Right atrium auricular region (tissue), 2 donors: ENCODE measurements at places on chromosomes 13 and 19. TPM values are rescaled to one million over a fixed set of nuclear protein-coding genes. Genes with fewer than 3 reads are reported as not detected.
A peak's percentile ranks its signal among the peaks of the same experiment; 100 is the strongest.

GRCh38 chr19:19548915-19549759 lies 11.1 kb downstream of the CILP2 start:
- DNase-seq: no peak

- peak; percentile 16 for DNase-seq
These were observed 135.6 kb downstream of the NUFIP1 start for GRCh38 chr13:44853641-44854040.

DNA sequence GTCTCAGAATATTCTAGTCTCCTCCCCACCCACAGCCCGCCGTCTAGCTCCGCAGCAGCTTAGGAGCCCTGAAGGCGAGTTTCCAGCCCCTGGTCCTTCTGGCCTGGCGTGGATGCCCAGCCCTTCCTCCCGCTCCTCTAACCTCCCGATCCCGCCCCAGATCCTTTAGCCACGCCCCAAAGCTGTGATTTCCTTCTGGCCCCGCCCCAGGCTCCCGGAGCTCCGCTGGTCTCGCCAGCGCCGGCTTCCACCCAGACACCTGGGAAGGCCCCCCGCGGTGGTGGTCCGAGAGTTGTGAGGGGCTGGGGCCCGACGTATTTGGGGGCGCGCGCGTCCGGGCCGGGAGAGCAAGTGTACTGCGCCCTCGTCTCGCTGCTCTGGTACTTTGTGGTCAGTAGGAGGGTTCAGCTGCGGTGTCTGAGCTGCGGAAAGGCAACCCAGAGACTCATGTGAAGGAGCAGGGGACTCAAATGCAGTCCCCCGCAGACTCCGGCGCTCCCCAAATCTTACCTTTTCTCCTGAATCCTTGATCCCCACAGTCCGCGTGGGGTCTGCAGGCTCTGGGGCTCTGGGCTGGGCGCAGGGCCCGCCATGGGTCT lies at the start of gene CGB7:
Gene CGB7 (minus strand): TSS at position 114 of the 599 bp plus-strand sequence. CDS start 2,374 bp downstream, outside the sequence.
- peak; percentile 63 for DNase-seq

DNA sequence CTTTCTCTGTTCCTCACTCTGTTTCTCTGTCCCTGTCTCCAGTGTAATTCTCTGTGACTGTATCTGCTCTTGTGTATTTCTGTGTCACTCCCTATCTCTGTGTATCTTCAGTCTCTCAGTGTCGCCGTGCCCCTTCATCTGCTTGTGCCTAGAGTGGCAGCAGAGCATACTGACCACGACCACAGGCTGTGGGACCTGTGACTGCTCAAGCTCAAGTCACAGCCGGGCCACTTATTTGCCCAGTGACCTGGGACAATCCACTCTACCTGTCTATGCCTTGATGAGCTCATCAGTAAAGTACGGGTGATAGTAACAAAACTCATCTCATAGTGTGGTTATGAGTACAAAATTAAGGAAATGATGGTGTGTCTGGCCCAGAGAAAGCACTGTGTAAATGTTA lies 8.7 kb downstream of the TMEM147 start:
- DNase-seq: no peak

DNA sequence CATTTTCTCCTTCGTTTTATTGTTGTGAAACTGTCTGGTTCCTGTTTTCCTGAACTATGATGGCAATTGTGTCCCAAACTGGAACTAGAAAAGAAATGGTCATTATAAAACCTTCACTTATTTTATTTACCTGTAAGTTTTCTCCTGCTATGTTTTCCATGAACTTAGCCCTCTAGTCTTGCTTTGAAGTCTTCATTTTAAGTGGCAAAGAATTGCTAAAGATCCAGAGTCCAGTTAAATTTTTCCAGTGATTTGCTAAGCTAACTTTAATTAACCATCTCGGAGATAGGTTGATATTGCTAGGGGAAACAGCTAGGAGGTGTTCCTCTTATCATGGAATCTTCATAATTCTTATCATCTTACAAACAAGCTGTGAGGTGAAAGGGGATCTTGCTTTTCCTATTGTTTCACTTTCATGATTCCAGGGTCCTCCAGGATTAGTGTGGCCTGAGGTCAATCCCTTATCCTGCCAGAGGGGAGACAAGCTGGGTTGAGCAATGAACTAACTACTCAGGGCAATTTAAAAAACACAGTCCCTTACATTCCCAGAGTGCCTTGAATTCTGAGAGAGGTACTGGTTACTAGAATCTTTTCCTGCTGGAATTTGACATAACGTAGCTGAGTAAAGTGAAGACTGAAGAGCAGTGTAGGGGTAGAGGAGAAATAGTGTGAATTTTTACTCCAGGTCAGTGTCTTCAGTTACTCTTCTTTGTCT lies 112.5 kb downstream of the ESD start:
- no peak for DNase-seq

Gene PROZ
- total RNA-seq: not detected

Gene MTUS2
- 142 TPM for total RNA-seq

Gene ALKBH6
- 16.2 TPM for total RNA-seq

Gene CACNA1A
- 0.28 TPM for total RNA-seq

Gene SLITRK6
- 0.47 TPM for total RNA-seq

Gene SIGLEC12
- total RNA-seq: not detected

Gene GNG7
- total RNA-seq: 22.8 TPM

Gene CRX
- total RNA-seq: not detected
